ENCODE measurements at places on chromosomes 2 and 18.

- DNase-seq = no peak
Observed at GRCh38 chr2:221657806-221658205, 85.7 kb upstream of the EPHA4 start.

DNA sequence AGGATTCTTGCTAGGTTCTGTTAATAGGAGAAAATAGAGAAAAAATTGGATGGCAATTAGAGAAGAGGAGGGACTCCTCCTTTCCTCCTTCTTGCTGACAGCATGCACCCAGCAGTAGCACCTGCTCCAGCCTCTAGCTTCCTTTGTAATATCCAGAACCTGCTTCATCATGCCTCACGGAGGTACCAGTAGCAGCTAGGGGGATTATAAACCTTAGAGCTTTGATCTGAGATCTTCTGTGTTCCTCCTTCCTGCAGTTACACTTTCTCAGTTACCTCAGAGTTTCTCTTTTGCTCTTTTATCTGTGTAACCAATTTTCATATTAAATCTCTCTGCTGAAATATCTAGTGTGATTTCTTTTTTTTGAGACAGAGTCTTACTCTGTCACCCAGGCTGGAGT lies 16.6 kb downstream of the DPP4 start:
- DNase-seq = no peak

DNA sequence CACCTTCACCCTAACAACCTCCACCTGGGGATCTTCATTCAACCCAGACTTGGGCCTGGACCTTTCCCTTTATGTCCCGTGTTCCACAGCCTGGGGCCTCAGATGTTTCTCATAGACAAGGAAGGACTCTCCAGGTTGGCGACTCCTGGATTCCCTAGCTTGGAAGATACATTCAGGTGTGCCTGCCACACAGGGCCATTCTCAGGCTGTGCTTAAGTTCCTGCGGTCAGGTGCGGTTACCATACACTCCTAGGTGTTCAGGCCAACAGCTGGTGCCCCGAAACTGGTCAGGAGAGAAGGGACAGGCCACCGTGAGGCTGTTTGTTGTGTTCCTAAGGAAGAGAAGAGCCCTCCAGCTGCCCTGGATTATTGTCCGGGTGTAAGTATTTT lies 15.6 kb downstream of the SLC4A3 start:
- DNase-seq = no peak

DNA sequence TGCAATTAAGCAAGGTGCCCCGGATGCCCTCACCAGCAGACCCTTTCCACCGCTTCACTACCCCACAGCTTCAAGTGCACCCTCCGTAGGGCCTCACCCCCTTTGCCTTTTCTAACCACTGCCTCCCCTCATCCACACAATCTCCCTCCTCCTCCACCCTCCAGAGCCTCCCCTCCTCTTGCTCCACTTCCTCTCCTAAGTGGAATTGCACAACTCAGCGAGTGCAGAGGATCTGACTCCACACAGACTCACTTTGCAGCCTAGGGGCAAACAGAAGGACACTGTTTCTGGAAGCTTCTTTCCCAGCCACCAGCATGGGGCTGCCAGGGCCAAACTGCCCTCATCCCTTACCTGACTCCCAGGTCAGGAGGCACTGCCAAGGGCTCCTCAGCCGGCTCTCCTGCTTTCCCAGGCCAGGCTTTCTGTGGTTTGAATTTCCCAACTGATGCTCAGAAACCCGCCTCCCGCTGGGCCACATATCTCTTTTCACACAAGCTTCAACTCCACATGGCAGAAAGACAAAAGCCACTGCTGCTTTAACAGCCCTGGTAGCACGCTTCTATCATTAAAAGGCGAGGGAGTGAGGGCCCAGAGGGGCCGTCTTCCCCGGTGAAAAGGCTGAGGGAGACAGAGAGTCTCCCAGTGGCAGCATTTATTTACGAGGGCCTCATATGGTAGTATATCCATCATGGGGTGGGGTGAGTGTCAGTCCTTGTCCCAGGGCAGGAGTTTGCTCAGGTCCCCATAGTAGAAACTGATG lies 74.7 kb upstream of the MGAT4A start:
- DNase-seq = no peak

DNA sequence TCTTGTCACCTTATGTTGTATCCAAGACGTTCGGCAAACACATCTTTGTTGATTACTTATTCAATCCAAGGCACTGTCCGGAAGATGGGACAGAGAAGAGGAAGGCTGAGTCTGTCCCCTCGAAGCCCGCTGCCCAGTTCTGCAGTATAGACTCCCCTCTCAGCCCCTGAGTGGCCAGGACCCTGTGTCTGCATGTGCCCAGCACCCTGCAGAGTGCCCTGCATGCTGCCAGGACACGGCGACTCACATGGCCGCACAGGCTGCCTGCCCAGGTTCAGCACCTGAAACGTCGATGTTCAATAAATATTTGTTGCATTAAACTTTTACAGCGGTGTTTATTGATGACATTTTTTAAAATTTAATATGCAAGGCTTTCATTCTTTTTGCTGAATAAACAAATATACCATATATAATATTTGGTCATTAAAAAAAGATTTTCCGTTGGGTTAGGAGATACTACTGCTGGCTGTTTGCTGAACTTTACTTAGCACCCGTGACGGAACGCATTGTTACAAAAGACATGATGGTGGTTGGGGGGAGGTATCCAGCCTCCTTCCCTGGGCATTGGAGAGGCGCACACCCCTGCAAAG lies 146.5 kb downstream of the PTGR3 start:
- no peak for DNase-seq

- DNase-seq = peak; percentile 10
Observed at GRCh38 chr2:176001281-176001915, 669 bp downstream of the LNPK start.

Data from stimulated activated CD8-positive, alpha-beta memory T cell treated with anti-CD3 and anti-CD28 coated beads, Interleukin-2, amount 100 ng/mL, for 1 hour (primary cell).